ENCODE measurements at places on chromosomes 5 and 9.

DNA sequence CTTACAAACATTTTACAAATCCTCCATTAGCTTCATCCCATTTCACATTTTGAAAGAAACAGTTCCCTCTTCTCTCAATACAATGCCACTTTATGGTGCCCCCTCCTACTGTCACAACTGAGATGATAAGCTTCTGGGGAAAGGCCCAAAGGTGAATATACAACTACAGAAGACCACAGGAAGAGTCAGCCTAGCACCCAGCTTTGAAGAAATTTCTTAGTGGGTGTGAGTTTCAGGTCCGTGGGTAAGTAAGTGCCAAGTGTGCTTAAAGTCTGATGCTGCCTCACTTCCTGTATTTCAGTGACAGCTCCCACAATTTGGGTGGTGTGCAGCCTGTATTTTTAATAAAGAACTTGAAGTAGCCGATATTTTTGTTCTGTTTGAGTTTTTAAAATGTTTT lies 68.1 kb downstream of the ARHGEF28 start:
- no peak for DNase-seq

GRCh38 chr5:147617191-147617606 lies 107.3 kb upstream of the DPYSL3 start:
- DNase-seq: no peak

- DNase-seq: no peak
Observed at GRCh38 chr5:134451225-134451935, 39.7 kb upstream of the CDKN2AIPNL start.

GRCh38 chr5:141494761-141495452 lies 6.0 kb downstream of the PCDHGC5 start:
- no peak for DNase-seq

GRCh38 chr9:106878081-106878837 lies 15.3 kb downstream of the ZNF462 start:
- DNase-seq: no peak

- DNase-seq: no peak
Observed at GRCh38 chr5:31173614-31174013, 19.9 kb upstream of the CDH6 start.

DNA sequence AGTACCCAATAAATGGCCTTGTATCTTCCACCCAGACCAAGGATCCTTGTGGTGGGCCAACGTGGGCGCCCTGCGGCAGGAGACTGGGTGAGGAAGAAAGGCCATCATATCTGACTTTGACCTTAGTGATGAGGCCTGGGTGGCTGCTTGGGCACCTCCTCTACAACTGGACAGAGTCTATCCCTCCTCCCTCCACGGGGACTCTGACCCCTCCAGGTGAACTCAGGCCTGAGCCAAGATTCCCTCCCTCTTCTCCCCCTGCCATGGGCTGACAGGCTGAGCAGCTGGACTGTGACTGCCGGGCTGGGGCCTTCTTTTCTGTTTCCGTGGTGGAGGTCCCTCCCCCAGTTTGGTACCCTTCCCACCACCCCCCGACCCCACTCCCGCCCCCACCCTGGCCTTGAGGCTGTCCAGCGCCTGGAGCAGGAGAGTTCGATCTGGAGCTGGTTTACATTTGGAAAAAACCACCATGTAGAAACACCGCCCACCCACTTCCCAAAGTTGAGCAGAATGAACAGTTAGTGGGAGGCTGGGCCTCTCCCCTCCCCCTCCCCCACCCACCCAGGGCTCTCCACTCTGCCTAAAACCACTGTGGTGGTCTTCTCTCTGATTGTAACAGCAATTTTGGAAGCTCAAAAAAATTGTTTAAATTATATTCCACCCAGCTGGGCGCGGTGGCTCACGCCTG lies 1.2 kb upstream of the PHYHD1 start:
- DNase-seq: no peak

DNA sequence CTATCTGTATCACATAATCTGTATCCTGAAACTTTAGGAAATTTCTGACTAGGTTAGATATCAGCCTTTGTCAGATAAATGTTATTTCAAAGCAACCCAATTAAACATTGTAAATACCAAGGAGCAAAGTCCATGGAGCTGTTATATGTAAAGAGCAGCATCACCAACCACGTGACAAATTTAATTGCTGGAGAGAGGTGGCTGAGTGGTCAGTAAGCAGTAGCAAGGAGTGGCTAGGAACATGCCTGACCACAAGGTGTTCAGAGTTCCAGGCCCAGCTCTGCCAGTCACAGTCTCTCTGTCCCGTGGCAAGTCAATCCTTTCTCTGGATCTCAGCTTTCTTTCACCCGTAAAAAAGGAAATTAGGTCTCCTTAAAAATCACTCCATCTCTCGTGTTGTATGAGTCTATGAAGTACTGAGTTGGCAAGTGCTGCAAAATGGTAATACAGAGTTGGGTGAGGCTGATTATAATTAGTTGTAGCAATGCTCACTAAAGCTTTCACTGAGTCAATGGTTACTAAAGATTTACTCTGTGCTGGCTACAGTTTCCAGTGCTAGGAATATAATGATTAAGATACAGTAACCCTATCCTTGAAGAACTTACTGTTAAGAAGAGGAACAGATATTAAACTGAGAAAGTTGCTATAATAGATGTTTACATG lies 166.1 kb downstream of the GNAQ start:
- no peak for DNase-seq

DNA sequence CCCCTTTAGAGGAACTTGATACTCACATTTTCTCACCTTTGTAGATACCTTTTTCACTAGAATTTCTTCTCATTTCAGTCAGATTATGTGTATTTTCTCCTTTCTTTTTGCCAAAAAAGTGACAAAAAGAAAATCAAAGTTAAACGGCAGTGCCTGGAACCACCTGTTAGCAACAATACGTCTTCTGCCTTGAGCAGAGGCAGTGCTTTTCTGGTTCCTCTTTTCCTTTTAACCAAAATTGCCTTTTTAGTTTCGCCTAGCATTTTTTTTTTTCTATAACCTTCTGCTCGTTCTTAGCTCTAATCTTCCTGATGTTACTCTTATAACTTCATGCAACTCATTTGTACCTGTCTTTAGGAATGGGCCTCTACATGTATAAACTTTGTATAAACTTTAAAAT lies 26.1 kb downstream of the SMIM32 start:
- DNase-seq: no peak

DNA sequence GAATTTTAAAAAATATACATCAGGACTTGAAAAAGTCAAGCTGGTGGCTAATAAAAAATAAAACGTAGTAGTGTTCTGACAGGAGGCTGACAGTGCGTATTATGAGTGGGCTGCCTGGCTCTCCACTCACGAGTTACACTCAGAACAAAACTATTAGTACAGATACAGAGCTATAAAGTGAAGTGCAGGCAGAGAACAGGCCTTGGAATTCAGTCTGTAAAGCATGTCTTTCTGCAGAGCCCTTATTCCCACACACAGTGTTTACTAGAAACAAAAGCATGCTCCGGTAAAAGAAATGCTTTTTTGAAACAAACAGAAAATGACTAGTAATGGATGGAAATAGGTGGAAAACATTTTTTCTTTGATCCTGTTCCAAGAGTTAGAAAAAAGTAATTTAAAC lies 334.7 kb downstream of the DIRAS2 start:
- no peak for DNase-seq

GRCh38 chr9:135039916-135040645 lies 47.4 kb upstream of the OLFM1 start:
- no peak for DNase-seq

GRCh38 chr9:109319626-109320241 lies 1.1 kb downstream of the EPB41L4B start:
- DNase-seq: no peak

DNA sequence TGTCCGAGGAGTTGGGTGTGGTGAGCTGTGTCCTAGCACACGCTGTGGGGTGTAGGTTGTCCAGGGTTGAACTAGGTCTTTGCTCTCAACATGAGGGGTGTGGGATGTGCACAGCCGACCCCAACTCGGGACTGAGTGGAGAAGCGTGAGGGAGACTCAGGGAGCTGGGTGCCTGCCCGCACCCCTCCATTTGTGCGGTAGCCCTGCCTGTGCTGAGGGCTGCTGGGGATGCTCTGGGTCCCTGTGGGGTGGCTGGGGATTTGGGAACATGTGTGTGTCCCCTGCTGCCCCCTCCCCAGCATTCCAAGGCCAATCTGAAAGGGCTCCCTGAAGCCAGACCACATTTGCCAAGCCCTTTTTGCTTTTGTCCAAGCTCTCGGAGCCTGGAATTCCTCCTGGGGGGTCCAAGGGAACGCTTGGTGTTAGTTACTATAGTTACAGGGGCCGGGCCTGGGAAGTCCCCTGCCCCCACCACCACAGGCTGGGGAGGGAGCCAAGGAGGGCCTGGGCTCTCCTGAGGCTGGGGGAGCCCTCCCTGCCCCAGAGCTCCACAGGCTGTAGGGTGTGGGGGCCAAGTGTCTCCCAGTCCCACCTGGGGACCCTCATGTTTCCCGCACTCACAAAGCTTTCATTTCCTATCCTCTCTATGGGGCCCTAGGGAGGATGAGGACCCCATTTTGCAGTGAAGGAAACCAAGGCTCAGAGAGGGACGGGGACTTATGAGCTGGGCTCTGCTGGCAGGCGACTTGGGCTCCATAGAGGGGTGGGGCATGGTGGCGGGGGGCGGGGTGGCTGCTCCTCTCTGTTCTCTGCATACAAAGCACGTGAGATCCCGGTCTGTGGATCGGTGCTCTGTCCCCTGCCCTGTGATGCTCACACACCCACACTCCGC lies 1.1 kb downstream of the CRB2 start:
- no peak for DNase-seq

DNA sequence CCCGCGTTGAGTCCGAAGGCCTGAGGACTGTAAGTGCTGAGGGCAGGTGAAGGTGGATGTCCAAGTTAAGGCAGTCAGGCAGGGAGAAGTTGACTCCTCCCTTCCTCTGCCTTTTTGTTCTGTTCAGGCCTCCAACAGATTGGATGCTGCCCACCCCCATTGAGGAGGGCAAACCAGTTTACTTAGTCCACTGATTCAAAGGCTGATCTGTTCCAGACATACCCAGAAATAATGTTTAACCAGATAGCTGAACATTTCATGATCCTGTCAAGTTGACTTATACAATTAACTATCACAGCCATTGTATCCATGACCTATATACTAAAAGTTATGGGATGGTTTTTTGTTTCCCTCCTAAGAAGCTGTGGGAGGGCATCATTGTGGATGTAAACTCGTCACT lies 8.3 kb upstream of the TEX48 start:
- no peak for DNase-seq

GRCh38 chr9:132945186-132946130 lies 1.0 kb upstream of the TSC1 start:
- no peak for DNase-seq

- DNase-seq: no peak
Observed at GRCh38 chr5:111478266-111478665, 34.1 kb downstream of the STARD4 start.

GRCh38 chr5:85108471-85108870 lies 723.8 kb upstream of the EDIL3 start:
- no peak for DNase-seq

DNA sequence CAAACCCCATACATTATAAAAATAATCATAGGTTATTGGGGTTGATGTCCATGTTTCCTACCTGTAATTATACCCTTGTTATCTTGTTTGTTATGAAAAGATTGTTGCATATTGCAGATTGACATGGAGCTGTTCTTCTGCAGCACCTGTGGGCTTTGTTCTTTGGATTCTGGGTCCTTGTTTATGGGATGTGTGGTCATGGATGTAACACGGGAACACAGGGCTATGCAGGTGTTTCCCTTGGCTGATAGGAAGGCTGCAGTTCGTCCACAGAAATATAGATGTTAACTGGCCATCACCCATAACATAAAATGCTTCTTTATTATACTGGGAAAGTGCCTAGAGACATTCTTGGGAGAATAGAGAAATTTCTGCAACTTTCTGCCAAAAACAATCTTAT lies 77.9 kb downstream of the FBXL7 start:
- DNase-seq: no peak

DNA sequence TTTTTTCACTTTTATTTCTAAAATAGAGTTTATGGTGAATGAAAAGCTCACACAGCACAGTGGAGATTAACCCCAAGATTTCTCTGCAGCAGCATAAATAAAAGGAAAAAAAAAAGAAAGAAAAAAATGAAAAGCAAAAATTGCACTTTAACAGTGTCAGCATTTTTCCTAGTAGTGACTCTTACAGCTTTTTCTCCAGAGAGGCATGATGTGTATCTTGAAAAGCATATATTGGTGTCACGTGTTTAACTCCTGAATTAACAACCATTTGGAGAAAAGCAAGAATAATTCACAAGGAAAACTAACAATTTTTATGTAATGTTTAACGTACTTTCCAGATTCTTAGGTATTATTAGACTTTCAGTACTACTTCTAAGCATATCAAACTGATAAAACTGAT lies 67.9 kb downstream of the ADGRV1 start:
- DNase-seq: no peak

DNA sequence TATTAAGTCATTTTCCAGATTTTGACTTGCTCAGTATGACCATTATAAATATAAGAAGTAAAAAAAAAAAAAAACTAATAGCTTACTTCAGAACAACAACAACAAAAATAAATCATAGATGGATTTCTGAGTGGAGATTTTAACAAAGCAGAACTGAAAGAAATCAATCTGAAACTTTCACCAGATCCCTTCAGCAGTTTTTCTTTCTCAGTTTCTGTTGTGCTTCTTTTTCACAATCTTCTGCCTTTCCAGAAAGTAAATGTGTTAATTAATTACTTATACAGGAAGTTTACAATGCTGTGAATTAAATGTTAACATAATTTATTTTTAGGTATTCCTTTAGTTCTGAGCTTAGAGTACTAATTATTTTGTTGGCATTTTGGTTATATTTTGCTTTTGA lies 73.5 kb downstream of the CHSY3 start:
- no peak for DNase-seq

DNA sequence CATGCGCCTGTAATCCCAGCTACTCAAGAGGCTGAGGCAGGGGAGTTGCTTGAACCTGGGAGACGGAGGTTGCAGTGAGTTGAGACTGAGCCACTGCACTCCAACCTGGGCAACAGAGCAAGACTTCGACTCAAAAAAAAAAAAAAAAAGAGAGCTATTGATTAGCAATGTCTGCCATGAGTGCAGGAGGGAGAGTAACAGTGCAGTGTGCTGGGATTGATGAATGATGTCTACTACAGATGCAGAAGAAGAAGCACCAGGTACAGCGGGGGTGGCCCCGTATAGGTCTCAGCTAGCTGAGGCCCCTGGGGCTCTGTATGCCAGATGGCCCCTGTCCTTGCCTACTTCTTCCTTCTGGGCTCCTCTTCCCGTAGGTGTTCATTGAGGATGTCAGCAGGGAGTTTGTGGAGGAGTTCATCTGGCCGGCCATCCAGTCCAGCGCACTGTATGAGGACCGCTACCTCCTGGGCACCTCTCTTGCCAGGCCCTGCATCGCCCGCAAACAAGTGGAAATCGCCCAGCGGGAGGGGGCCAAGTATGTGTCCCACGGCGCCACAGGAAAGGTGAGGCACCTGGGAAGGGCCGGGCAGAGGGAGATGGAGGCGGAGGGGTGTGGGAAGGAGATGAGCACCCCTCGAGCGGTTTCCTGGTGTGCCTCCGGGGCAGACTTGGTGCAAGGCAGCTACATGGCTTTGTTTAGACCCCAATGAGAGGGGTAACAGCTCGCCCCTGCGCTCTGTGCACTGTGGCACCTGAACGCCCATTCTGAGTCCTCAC lies 13.5 kb downstream of the ASS1 start:
- DNase-seq: no peak
